ENCODE measurements at places on chromosomes 3 and 15. TPM values are rescaled to one million over a fixed set of nuclear protein-coding genes. Genes with fewer than 3 reads are reported as not detected.

The PRKAR2A gene
- 45.0 TPM for total RNA-seq

- H3K36me3 ChIP-seq, result no peaks in the 10 kb centered on the region
- H3K27me3 ChIP-seq, result no peaks in the 10 kb centered on the region
- no peak overlapping the region for H3K4me3 ChIP-seq
- DNase-seq, result no peak
- H3K27ac ChIP-seq, result no peak overlapping the region
- no peaks in the 10 kb centered on the region for H3K4me1 ChIP-seq
Observed at GRCh38 chr3:152720951-152721718, 113.8 kb upstream of the P2RY1 start.

DNA sequence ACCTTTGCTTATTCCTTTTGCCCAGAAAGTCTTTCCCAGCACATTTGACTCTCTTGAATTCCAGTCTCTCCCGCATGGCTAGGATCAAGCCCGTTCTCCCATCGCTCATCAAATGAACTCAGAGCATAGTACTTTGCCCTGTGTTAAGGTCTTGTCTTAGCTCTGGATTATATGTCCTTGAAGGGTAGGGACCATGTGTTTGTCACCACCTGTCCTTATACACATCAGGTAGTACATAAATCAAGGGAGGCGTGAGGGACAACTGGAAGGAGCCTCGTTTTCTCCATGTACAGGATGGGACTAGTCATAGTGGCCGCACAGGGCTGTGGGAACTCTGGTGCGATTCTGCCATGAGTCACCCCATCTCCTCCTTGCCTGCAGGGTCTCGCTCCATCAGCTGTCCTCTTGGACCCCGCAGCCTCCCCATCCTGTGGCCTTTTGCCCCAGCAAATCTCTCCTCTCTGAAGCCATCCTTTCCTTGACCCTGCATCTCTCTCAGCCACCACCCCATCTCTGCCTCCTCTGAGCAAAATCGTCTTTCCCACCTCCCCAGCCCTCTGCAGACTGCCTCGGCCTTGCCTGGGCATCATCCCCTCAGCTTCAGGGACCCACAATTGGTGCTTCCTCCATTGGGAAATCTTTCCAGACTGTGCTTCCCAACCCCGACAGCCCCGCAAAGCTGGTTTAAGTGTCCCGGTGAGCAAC, 33.4 kb upstream of the RAB6B start:
- H3K27ac ChIP-seq, result no peak overlapping the region
- H3K36me3 ChIP-seq, result no peaks in the 10 kb centered on the region
- no peaks in the 10 kb centered on the region for H3K27me3 ChIP-seq
- DNase-seq, result no peak

The RETNLB gene
- total RNA-seq, result not detected

DNA sequence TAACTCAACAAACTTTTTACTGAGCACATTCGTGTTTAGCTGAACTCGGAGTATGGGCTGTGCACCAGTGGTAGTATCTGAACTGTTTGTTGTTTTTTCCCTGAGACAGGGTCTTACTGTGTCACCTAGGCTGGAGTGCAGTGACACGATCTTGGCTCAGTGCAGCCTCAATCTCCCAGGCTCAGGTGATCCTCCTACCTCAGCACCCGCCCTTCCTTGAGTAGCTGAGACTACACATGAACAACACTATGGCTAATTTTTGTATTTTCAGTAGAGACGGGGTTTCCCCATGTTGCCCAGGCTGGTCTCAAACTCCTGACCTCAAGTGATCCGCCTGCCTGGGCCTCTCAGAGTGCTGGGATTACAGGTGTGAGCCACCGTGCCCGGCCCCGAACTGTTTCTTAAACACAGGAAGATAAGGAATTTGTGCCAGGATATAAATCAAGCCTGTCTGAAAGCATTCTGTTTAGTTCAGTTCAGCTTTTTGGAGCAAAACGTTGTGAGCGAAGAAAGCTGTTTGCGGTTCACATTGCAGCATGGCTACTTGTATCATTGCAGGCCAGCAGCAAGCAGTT, 40.4 kb upstream of the SKOR1 start:
- no peaks in the 10 kb centered on the region for H3K36me3 ChIP-seq
- peaks cover 38% of the 10 kb centered on the region for H3K4me1 ChIP-seq
- H3K27ac ChIP-seq, result no peak overlapping the region
- no peaks in the 10 kb centered on the region for H3K27me3 ChIP-seq

GRCh38 chr15:42686281-42686680, 50.6 kb downstream of the CDAN1 start:
- no peaks in the 10 kb centered on the region for H3K27me3 ChIP-seq
- H3K27ac ChIP-seq, result no peak overlapping the region
- no peaks in the 10 kb centered on the region for H3K4me1 ChIP-seq
- no peak overlapping the region for H3K4me3 ChIP-seq
- no peaks in the 10 kb centered on the region for H3K36me3 ChIP-seq

DNA sequence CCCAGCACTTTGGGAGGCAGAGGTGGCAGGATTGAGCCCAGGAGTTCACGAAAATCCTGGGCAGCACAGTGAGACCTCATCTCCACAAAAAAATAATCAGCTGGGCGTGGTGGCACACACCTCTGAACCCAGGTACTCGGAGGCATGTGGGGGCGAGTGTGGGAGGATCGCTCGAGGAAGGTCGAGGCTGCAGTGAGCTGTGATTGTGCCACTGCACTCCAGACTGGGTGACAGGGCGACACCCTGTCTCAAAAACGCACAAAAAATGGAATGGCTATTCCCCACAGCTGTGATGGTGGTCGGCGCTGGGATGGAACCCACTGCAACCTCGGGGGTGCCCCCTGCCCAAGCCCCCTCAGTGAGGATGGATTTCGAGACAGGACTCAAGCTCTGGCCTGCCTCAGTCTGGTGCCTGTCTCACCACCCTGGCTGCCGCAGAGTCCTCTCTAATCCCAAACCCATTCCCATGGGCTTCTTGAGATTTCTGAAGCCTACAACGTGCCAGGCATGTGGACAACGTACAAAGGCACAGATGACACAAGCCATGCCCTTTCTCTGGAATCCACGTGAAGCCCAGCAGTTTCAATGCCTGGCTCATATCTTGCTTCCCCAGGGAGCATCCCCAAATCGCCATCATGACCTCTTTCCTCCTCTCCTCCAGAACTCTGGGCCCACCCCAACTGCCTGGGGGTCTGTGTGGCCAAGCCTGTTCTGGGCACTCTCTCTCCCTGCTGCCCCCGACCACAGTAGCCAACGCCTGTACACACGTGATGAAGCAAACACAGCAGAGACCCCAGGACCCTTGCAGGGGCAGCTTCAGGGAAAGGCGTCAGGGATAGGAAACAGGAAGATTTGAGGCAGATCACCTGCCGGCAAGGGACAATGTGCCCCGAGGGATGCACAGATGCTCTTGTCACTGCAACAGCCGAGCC, 32.4 kb downstream of the ADAMTS17 start:
- no peak overlapping the region for H3K27ac ChIP-seq
- no peaks in the 10 kb centered on the region for H3K27me3 ChIP-seq
- no peaks in the 10 kb centered on the region for H3K4me1 ChIP-seq
- no peak for DNase-seq
- no peak overlapping the region for H3K4me3 ChIP-seq
- H3K36me3 ChIP-seq, result no peaks in the 10 kb centered on the region

The SKOR1 gene
- total RNA-seq, result 0.38 TPM

Measured in CD4-positive, alpha-beta memory T cell (primary cell).